Activated naive CD8-positive, alpha-beta T cell treated with anti-CD3 and anti-CD28 coated beads, Interleukin-2, amount 10 ng/mL, durations not matched to agents 7 days and 5 days (primary cell): ENCODE measurements at places on chromosomes 12 and 14.

DNA sequence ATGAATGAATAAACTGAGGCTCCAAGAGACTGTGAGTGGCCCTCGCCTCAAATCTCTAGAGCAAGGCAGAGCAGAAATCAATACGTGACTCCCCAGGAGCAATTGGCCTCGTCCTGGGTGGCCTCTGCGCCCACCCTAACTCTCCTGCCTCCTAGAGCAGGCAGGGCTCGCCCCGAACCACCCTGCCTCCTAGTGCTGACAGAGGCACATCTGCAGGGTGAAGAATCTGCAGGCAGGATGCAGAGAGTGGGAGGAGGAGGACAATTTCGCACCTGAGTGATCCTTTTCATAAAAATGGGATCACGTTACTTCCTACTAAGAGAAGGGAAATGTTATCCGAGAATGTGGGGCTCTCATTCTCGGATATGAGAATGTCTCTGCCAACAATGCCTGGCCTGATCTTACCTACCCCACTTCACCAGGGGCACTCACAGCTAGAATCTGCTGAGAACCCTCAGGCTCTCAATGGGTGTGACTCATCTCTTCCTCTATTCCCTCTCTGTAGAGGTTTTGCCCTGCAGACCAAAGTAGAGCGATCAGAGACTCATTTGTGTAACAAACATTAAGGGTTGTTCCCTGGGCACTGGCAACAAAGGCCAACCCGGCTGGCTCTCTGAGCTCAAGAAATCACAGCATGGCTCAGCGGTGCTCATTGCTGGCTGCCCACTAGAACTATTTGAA lies 61.7 kb upstream of the BCL2L14 start:
- DNase-seq = peak; percentile 56

GRCh38 chr14:102819176-102819628 lies 42.0 kb downstream of the TRAF3 start:
- no peak for DNase-seq

DNA sequence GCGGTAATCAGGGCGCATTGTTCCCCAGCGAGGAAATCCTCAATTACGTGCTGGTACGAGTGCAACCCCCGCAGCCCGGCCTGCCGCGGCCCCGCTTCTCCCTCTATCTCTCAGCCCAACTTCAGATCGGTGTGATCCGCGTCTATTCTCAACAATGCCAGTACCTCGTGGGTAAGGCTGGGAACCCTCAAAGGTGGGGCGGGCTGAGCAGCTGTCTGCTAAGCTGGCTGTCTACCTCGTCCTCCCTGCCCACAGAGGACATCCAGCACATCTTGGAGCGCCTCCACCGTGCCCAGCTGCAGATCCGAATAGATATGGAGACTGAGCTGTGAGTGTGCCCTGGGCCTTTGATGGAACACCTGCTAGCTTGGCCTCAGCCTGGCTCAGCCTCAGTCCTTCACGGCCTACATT lies 996 bp downstream of the REC8 start:
- no peak for DNase-seq

DNA sequence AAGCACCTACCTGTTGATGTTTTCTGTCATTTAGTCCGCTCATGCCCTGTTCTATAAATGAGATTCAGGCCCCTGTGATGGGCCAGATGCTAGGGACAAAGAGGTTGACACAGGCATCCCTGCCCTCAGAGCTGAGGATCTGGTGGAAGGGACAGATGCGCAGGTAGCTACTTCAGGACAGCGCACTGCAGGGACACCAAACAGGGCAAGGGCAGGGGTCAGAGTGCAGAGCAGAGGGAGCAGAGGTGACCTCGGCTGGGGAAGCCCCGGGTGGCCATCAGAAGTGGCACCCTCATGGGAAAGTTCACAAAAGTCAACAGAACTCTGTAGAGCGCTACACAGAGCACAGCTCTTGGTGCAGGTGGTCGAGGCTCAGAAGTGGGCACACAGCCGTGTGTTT lies 5.6 kb upstream of the PNMA1 start:
- DNase-seq = no peak

GRCh38 chr12:82931349-82932116 lies 244.8 kb downstream of the TMTC2 start:
- no peak for DNase-seq

- DNase-seq = no peak
Measured at GRCh38 chr14:61484031-61484430, 162.7 kb downstream of the PRKCH start.

- DNase-seq = no peak
Measured at GRCh38 chr12:121970581-121971300, 50.9 kb upstream of the BCL7A start.

- DNase-seq = no peak
Measured at GRCh38 chr12:25975179-25975578, 16.7 kb downstream of the RASSF8 start.

DNA sequence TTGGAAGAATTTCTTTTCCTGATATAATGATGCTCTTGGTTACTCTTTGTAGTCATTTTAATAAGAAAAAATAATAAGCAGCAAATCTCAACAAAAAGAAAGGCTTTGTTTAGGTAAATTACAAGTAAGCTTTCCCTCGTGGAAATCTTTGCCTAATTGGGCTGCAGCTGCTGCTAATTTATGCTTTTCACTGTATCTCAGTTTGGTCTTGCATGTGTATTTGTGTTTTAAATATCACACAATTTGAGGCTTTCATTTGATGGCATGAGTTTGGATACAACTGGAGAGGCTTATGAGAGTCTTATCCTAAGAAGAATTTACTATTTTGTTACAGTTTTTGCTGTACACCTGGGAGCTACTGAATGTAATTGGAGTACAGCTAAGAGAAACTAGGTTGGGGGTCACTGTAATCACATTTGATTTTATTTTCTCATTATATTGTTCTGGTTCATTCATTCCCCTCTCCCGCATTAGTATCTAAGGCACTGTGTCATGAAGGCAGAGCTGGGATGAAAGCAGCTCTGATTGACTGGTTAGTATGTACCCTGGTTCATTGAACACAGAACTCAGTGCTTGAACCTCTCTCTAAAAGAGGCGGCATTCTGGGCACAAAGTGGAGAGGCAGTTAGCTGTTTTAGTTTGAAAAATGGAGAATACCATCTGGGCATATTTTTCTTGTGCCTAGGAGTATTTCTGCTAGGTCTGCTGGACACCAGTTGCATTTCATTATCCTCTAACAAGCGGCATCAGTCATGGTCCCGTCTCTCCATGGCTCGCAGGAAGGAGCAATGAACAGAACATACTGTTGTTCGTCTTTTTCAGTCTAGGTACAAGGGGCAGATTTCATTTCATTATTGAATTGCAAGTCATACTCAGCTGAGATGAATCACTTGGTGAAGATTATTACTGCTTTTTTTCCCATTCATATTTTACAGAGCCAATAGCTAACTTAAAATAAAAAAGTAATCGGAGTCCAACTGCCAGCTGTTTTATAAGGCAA lies 118.0 kb upstream of the TMEM260 start:
- no peak for DNase-seq

- no peak for DNase-seq
Measured at GRCh38 chr12:92068459-92068858, 77.2 kb downstream of the BTG1 start.

DNA sequence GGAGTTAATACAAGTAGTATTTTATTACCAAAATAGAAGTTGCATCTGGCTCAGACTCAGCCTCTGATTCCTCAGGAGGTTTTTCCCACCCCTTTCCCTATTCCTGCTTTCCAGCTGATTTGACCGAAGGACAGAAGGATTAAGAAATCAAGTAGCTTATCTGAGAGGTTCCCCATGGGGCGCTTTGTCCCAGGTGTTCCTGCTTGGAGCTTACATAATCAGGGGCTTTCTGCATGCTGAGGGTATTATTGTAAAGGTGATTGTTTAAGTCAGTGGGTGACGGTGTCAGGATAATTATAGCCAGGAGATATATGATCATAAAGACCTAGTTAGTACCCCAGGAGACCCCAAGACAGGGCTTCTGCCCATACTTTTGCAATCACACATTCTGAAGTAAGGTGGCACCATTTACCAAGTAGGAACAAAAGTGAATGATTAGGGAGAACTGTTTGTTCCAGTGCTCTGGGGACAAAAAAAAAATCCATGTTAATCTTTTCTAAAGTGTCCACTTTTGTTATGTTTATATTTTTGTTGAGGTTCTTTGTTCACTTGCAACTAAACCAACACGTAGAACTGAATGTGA lies 921.3 kb downstream of the NRXN3 start:
- DNase-seq = no peak

DNA sequence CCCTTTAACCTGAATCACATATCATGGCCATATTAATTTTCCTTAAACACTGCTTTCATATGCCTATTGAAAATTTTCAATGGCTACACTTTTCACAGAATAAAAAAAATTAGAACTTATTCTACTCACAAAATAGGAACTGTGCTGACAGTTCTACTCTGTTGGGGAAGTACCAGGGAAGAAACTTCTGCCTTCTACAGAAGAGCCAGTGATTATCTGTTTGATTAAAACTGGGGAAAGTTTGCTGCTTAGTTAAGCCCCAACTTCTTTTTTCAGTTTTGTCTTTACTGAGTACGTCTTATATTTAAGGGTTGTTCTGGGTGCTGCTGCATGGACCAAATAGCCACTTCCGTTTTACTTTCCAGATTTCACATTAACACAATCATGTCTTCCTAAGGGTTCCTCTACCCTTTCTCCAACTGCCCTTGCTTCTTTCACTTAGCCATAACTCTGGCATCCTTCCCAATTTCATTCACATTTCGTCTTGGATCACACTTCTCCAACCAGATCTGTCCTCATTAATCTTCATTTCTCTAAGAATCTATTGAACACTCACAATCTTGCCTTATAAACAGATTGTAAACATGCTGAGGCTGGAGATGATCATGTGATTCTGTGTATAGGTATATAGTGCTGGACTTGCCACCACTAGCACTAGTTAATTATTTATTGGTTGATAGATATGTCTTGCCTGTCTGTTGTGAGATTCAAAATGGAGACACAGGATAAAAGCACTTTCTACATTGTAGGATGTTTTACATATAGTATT lies 1.9 kb upstream of the SEL1L start:
- DNase-seq = no peak

DNA sequence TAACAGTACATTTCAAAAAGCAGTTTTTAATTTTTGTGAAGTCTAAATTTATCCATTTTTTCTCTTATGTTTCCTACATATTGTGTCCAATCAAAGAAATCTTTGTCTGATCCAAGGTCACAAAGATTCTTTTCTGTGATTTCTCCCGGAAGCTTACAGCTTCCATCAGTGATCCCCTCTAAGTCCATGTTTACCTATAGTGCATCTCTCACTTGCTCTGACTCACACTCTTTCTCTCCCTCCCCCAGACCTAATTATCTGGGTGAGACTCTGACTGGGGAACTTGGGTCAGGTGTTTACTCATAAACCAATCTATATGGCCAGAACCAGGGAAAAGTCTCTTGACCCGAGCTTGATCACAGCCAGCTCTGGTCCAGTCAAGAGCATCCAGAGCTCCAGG lies 224.4 kb downstream of the SPTSSA start:
- DNase-seq = no peak

DNA sequence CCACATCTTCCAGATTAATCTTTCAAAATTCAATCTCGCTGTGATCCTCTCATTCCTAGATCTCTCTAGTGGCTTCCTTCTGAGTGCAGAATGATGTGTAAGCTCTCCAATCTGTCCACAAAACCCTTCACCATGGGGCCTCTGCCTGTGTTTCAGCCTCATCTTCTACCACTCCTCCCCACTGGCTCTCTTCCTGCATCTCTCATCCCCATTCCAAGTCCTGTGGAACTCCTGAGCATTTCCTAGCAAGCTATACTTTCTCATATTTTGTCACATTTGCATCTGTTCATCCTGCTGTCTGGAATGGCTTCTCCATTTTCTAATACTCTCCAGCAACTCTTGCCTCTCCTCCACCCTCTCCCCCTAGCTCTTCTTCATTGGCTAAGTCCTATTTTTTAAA lies 242.0 kb upstream of the DAAM1 start:
- DNase-seq = no peak

DNA sequence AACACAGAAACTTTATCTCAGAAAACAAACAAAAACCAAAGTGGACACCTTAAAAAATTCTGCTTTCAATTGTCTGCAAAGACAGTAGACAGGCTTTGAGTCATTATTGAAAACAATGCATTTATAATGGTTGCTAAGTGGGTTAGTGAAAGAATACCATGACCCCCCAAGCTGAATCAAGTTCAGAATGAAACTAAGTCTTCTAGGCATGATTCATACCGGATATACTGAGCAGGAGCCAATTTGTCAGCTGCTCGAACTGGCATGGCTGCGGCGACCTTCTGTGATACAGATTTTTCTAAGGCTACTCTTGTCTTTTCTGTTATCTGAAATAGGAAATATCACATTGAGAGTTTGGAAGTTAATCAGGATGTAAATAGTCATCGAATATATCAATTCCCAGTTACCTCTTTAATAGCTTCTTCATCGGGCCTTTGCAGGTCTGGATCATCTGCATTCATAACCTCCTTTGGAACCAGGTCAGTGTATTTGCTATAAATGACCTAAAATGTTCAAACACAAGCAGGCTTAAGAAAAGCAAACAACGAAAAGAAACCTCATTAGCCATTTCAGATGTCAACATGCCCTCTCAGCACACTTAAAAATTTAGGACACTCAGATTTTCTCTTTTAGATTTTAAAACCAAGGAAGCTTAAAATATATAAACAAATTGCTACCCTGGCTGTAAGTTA lies 22.3 kb downstream of the SNW1 start:
- no peak for DNase-seq

- DNase-seq = no peak
Measured at GRCh38 chr14:78721756-78722480, 551.7 kb downstream of the NRXN3 start.

DNA sequence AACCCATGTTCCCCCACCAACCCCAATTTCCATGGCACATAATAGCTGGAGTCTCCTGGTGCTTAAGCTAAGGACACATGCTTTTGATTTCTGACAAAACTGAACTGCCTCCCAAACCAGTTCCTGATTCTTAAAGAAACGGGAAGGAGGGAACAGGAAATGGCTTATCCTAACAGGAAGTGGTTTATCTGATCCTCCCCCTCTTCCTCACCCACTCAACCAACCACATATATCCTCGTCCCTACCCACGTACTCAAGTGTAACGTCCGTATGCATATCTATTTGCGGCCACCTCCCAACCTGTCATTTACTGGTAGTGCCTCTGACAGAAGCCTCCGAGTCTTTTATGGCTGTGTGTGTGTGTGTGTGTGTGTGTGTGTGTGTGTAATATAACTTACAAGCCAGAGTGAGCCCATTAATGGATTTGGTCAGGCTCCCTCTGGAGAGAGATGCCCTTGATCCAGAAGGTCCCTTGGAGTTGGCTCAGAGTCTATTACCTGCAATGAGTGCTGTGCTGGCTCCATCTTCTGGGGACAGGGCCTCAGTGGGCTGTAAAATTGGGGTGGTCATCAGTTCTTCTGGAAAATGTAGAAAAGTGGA lies 7.7 kb downstream of the DAZAP2 start:
- no peak for DNase-seq

DNA sequence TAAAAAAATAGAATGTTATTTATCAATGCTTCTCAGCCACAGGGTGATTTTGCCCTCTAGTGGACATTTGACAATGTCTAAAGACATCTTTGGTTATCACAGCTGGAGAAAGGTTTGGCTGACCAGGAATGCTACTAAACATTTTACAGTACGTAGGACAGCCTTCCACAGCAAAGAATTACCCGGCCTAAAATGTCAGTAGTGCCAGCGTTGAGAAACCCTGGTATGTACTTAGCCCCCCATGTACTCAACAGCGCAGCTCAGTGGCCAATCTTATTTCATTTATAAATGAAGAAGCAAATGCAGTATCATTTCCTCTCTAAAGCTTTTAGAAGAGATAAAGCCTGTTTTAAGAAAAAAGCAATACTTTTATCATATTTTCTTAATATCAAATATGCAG lies 5.8 kb downstream of the MARK3 start:
- no peak for DNase-seq

GRCh38 chr12:124388038-124388671 lies 93.3 kb downstream of the RFLNA start:
- DNase-seq = no peak

- DNase-seq = no peak
Measured at GRCh38 chr12:123105211-123105826, 45.6 kb downstream of the PITPNM2 start.
